Stimulated activated memory B cell treated with anti-CD40 and anti-IgM and Interleukin-4, amounts not matched to agents 10 μg/mL and 1 μg/mL and 100 μg/mL, for 72 hours (primary cell): ENCODE measurements at places on chromosomes 13 and 19.

- no peak for ATAC-seq
Measured at GRCh38 chr19:42078058-42078457, 2.1 kb downstream of the ZNF574 start.

DNA sequence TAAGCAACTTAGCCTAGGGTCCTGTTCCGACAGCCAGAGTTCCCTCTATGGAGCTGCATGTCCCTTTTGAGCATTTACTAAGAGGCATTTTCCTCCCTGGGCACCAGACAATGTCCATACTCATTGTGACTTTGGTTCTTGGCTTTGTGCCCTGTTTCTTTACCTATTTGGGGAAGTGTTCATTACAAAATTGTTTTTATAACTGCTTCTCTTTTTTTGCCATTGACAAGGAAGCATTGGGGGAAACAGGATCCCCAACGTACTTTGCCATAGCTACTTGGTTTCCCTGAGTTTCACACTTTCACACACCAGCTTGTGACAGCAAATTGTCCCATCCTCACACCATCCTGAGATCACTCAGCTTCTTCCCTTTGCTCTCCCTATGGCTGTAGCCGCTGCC lies 81.1 kb upstream of the SIAH3 start:
- no peak for ATAC-seq

DNA sequence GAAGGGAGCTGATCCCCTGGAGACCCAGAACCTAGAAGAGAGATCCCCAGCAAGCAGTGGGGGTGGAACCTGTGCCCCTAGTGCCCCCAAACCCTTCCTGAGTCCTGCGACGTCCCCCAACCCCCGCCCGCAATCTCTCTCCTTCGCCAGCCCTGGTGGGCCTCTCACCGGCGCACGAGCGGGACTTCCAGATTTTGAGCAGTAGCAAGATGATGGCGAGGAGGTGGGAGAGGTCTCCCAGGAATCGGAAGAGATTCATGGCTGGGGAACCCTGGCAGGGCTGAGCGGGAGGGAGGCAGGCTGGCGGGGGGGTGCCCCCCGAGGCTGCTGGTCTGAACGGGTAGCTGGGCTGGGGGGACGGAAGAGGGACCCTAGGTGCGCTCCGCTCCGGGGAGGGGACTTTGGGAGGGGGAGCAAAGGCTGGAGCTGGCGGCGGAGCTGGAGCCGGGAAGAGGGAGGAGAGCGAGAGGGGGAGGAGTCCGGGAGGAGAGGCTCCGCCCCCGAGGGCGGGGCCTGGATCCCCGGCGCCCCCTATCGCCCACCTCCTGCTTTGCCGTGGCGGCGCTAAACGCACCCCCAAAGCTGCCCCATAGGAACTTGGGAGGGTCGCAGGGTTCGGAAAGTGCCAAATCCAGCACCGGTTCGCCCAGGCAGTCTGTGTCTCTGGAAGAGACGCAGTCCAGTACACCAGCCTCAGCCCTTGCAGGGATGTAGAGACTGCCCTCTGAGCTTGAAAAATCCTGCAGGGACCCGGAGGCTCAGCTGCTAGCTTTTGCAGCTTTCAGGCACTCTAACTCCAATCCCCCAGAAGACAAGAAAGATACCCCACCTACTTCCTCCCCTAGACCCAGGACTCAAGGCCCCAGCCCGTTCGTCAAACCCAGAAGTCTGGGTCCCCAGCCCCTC lies at the start of gene KDELR1:
Gene KDELR1, minus strand, starts transcription at position 452 of the 906 bp plus-strand sequence. Its CDS starts 193 bp downstream, at position 259.
- peak; percentile 86 for ATAC-seq

- peak; percentile 48 for ATAC-seq
Measured at GRCh38 chr19:4597975-4598671, 38.6 kb upstream of the SEMA6B start.

DNA sequence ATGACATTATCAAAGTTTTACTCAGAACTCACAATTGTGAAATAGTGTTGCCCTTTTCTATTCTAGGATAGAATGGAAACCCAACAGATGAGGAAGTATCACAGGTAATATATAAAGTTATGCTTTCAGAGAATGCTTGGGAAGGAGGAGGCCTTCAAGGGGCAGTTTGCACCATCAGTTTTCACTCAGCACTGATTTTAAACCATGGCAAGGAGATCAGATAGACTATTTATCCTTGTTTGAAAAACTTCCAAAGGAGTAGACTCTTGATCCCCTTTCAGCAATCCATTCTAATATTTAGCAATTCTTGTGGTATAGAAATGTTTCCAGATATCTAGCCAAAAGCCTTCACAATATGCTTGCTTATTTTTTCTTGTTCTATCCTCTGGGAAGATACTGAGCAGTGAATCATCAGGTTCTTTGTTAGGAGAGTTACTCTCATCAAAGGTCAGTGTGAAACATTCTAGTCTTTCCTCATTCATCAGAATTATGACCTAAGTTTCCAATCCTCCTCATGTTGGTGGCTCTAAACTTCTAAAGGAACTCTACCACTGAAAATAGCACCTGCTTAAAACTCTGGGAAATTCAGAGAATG lies 3.8 kb downstream of the GPC6 start:
- no peak for ATAC-seq

DNA sequence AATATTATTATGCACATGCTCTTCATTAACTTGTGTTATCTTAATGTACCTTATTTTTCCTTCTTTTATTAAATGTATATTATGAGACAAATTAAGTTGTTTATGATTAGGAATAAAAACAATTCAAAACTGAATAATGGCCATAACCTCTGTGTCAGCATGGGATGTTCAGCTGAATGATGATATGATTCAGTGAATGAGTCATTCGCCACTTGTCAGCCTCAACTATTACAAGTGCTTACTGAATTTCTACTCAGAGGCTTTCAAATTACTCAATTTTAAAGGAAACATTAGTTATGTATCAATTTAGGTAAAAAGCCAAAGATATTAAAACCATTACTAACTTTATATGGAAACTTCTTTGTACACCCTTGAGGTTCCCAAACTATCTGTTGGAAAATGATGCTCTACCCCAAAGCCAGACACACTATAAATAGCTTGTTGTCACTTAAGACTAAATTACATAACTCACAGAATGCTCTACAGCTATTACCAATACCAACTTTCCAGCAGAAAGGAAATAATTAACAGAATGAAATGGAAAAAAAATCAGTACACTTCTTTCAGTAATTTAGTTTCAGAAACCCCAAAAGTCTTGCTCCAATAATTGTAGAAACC lies 14.4 kb downstream of the LIG4 start:
- no peak for ATAC-seq

DNA sequence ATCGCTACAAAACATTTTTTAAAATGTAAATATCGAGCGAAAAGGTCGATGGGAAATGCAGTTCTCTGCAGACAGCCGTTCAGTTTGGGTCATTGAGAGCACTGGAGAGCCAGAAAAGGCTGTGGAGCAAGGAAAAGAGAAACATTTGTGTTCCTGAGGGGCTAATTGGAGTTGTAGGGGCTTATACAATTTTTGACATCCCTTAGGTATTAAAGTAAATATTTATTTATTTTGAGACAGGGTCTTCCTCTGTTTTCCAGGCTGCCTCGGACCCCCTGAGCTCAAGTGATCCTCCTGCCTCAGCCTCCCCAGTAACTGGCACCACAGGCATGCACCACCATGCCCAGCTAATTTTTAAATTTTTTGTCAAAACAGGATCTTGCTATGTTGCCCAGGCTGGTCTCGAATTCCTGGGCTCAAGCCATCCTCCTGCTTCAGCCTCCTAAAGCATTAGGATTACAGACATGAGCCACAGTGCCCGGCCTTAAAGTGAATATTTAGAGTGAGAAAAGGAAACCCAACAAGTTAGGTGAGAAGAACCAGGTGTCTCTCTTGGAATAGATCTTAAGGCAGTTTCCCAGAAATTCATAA lies 825 bp upstream of the YIF1B start:
- ATAC-seq = peak; percentile 1

- ATAC-seq = peak; percentile 44
Measured at GRCh38 chr13:45847554-45848224, 3.9 kb downstream of the SIAH3 start.

DNA sequence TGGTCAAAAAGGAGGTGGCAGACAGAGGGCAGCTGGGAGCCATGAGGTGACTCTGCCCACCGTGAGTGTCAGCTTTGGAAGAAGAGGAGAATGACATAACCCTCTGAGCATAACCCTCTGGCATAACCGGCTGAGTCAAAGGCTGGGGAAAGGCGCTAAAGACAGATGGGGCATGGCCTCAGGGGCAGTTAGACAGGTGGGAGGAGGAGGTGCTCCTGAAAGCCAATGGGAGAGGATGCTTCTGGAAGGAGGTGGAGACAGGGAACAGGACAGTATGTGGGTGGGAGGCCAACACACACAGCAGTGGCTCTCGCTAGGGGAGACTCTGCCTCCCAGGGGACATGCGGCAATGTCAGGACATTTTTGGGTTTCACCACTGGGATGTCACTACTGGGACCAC lies 17.1 kb downstream of the ELAVL1 start:
- no peak for ATAC-seq

GRCh38 chr19:4700693-4700970 lies 23.0 kb downstream of the DPP9 start:
- no peak for ATAC-seq

GRCh38 chr13:20258208-20258962 lies 26.3 kb upstream of the GJB6 start:
- ATAC-seq = no peak

DNA sequence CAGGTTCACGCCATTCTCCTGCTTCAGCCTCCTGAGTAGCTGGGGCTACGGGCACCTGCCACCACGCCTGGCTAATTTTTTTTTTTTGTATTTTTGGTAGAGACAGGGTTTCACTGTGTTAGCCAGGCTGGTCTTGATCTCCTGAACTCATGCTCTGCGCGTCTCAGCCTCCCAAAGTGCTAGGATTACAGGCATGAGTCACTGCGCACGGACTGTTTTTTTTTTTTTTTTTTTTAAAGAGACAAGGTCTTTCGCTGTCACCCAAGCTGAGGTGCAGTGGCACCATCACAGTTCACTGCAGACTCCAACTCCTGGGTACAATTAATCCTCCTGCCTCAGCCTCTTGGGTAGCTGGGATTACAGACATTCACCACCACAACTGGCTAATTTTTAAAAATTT lies 8.2 kb upstream of the ADAMTS10 start:
- no peak for ATAC-seq

DNA sequence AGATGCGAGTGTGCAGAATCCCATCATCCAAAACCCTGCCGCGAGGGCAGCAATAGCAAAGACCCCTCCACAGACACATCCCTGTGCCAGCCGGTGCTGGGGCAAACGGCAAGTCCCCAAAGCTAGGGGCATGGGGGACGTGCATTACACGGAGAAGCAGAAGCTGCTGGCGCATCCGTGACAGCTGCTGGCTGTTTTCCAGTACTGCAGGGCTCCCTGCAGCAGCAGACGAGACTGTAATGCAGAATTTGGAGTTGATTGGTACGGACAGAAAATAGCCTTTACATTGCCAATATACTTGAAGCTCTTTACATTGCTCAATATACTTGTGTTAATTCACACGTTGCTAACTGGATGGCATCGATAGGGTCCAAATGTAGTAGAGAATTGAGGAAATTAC lies 77.2 kb upstream of the TMTC4 start:
- no peak for ATAC-seq

DNA sequence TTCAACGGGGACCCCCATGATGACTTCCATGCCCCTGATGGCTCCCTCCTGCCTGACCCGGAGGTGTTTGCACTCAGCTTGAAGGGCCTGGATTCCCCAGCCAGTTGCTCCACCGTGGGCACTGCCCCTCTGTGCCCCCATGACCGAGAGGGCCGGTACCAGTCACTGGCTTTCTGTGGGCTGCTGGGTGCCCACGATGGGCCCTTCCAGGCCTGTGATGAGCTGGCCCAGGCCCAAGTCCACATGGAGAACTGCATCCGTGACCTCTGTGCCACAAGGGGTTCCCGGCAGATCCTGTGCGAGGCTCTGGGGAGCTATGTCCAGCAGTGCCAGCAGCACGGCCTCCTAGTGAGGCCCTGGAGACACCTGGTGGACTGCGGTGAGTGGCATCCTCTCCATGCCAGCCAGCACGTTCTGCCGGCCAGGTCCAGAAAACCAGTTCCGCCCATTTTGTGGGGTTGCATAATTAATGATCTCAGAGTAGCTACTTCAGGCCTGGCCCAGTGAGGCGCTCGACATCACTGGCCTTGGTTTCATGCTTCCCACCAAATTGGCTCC lies 34.9 kb upstream of the FXYD3 start:
- ATAC-seq = no peak

GRCh38 chr19:58563034-58563573 lies 4.7 kb upstream of the UBE2M start:
- ATAC-seq = no peak

DNA sequence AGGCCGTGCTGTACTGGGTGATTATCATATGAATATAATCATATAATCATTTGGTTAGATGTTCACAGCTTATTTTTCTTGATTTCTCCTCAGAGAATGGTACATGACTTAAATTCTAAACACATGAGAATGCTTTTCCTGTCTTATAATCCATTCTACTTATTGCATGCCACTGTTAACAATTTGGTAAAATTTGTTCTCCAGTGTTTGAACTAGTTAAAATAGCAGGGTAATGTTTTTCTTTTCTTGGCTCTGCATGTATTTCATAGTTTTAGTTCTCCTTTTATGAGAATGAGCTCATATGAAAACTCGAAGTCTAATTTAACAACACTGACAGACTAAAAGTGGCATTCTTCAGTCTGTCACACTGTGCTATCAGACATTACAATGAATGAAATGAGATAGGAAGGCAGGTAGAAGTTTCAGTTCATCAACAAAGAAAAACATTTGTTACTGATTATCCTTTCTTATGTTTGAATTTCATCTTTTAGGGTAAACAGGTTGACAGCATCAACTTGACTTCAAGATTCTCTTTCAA lies 10.2 kb downstream of the SPRYD7 start:
- ATAC-seq = no peak

GRCh38 chr19:54871696-54872095 lies 2.3 kb upstream of the FCAR start:
- no peak for ATAC-seq

GRCh38 chr19:50414864-50415660 lies 3.7 kb upstream of the SPIB start:
- ATAC-seq = peak; percentile 42

DNA sequence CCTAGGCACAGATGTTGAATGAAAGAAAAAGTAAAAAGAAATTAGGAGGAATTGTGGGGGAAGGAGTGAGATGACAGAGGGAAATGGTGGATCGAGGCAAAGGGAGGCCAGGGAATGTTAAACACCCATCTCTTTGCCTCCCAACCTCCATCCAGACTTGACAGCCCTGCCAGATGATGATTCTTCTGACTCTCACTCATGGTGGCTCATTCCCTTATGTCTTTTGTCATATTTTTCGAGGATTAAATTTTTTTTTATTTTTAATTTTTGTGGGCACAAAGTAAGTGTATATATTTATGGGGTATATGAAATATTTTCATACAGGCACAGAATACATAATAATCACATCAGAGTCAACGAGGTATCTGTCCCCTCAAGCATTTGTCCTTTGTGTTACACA lies 42.8 kb downstream of the ADGRE1 start:
- no peak for ATAC-seq

- ATAC-seq = no peak
Measured at GRCh38 chr19:18317961-18318800, 4.7 kb downstream of the LSM4 start.

GRCh38 chr19:13621413-13621812 lies 115.1 kb upstream of the CACNA1A start:
- peak; percentile 61 for ATAC-seq
